ENCODE measurements at places on chromosomes 6 and 20.

- no peaks in the 10 kb centered on the region for H3K27me3 ChIP-seq
- no peaks in the 10 kb centered on the region for H3K36me3 ChIP-seq
- no peaks in the 10 kb centered on the region for H3K4me1 ChIP-seq
- no peak for DNase-seq
Observed at GRCh38 chr6:135195522-135195921, 14.4 kb downstream of the MYB start.

GRCh38 chr6:136059308-136059707 is 190.8 kb downstream of the MTFR2 start:
- DNase-seq = no peak
- no peaks in the 10 kb centered on the region for H3K27me3 ChIP-seq
- H3K27ac ChIP-seq = no peak overlapping the region
- no peak overlapping the region for H3K4me3 ChIP-seq

GRCh38 chr20:45293041-45294002 is 13.3 kb upstream of the RBPJL start:
- DNase-seq = peak; percentile 52
- peak overlapping the region; percentile 38 for H3K4me3 ChIP-seq
- H3K4me1 ChIP-seq = peaks cover 2% of the 10 kb centered on the region
- no peaks in the 10 kb centered on the region for H3K36me3 ChIP-seq
- no peak overlapping the region for H3K27ac ChIP-seq

GRCh38 chr20:31720486-31721407 is 1.9 kb downstream of the BCL2L1 start:
- peaks cover 36% of the 10 kb centered on the region for H3K4me1 ChIP-seq
- peak overlapping the region; percentile 99 for H3K27ac ChIP-seq
- peak overlapping the region; percentile 62 for H3K4me3 ChIP-seq
- no peak for DNase-seq

DNA sequence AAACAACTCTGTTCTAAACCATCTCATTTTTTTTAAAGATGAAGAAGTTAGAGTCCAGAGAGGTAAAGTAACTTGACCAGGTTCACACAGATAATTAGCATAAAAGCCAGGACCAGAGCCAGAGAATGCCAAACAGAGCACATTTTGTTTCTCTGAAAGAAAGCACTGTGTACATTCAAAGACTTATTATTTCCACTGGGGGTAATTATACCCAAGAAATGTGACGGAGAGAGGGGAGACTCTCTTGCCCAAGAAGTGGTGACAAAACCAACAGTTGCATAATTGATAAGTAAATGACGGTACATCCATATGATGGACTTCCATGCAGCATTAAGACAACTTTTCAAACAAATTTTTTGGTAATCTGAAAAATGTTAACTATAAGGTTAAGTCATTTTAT is 111.6 kb downstream of the RTN4IP1 start:
- no peak for DNase-seq
- H3K4me3 ChIP-seq = no peak overlapping the region
- no peaks in the 10 kb centered on the region for H3K27me3 ChIP-seq

DNA sequence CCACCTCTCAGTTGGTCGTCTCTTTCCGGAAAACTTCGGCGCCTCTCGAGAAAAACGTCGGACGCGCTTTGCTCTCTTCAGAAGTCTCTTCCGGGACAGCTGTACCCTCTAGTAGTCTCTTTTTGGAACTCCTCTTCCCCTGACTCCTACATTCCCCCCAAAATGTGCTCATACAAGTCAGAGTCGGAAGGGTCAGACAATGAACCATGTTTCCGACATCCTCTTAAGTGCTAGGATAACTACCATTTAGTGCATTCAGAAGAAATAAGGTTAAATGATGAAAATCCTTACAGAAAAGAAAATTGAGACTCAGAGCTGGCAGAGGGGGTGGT is 476 bp upstream of the TP53RK start:
- no peak for DNase-seq
- H3K36me3 ChIP-seq = peaks cover 2% of the 10 kb centered on the region
- H3K27me3 ChIP-seq = no peaks in the 10 kb centered on the region
- H3K4me3 ChIP-seq = peak overlapping the region; percentile 89
- H3K27ac ChIP-seq = peak overlapping the region; percentile 70
- H3K4me1 ChIP-seq = no peaks in the 10 kb centered on the region

- H3K27ac ChIP-seq = no peak overlapping the region
- H3K4me3 ChIP-seq = no peak overlapping the region
- H3K4me1 ChIP-seq = peaks cover 2% of the 10 kb centered on the region
- H3K27me3 ChIP-seq = no peaks in the 10 kb centered on the region
Observed at GRCh38 chr6:11412616-11413015, 124.9 kb upstream of the TMEM170B start.

- no peaks in the 10 kb centered on the region for H3K4me1 ChIP-seq
- H3K27ac ChIP-seq = no peak overlapping the region
- no peaks in the 10 kb centered on the region for H3K36me3 ChIP-seq
- no peaks in the 10 kb centered on the region for H3K27me3 ChIP-seq
- H3K4me3 ChIP-seq = no peak overlapping the region
- peak; percentile 42 for DNase-seq
Observed at GRCh38 chr6:125314009-125314581, 12.3 kb upstream of the HDDC2 start.

DNA sequence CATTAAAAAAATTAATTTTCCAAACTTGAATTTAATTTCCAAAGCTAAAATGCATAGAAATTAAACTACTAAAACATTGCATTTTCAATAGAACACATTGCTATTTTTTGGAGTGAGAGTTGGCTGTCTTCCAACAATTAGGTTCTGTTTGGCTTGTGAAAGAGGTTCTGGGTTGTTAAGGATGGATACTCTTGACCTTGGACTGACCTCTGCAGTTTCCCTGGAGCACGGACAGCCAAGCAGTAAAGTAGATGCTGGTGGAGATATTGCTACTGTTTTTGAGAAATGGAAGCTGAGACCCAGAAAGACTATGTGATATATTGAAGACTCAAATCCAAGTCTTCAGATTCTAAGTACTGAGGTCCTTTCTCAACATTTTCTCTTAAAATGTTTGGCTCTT is 95.9 kb upstream of the CHD6 start:
- H3K4me3 ChIP-seq = no peak overlapping the region
- no peak for DNase-seq
- H3K27ac ChIP-seq = no peak overlapping the region
- no peaks in the 10 kb centered on the region for H3K36me3 ChIP-seq
- no peaks in the 10 kb centered on the region for H3K27me3 ChIP-seq

DNA sequence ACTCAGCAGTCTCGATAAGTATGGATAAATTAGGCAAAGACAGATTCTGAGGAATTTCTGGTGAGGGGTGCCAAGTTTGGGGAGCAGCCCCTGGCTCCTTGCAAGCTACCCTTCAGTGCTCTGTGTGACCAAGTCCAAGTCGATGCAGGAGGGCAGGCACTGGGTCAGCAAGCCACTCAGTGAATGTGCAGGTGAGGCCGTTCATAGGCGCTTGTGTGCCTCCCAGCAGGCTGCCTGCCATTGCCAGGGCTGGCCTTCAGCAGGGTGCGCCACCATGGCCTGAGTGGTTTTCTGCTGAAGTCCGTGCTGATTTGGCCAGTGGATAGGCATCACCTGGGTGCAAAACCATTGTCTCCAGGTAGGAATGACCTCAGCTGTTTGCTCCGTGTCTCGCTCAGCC is 3.3 kb upstream of the GNRH2 start:
- DNase-seq = no peak
- H3K36me3 ChIP-seq = peaks cover 23% of the 10 kb centered on the region
- no peak overlapping the region for H3K4me3 ChIP-seq
- H3K27ac ChIP-seq = no peak overlapping the region

- no peaks in the 10 kb centered on the region for H3K27me3 ChIP-seq
- DNase-seq = peak; percentile 38
- H3K4me1 ChIP-seq = peaks cover 18% of the 10 kb centered on the region
- H3K27ac ChIP-seq = peak overlapping the region; percentile 50
- no peak overlapping the region for H3K4me3 ChIP-seq
Observed at GRCh38 chr6:139881728-139882211, 507.3 kb upstream of the CITED2 start.

DNA sequence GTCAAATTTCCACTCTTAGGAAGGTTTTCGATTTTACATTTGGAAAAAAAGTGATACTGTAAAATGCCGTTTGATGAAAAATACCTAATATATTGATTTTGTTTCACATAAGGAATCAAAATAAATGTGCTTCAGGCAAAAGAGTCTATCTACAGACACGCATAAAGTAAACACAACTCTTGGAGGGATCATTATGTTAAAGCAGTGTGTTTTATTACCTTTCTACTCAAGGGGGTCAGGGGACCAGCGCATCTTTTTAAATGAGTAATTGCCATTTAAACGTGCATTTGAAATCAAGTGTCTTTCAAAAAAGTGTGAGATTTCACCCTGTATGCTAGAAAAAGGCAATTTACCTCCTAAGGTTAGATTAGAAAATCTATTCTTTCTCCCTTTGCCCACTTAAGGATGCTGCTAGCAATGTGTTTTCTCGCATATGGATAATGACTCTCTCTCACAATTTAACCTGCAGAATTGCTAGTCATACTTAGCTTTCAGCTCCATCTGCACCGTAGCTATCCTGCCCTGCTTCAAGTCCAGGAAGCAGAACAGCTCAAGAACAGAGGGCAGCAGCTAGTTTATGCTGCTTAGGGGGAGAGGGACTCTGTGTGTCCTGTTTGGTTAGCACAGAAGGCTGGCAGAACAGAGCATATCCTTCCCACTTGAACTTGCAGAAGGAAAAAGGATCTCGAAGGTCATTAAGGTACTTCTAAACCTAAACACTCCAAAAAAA is 35.0 kb downstream of the NKAIN2 start:
- no peaks in the 10 kb centered on the region for H3K27me3 ChIP-seq
- H3K27ac ChIP-seq = no peak overlapping the region
- no peaks in the 10 kb centered on the region for H3K4me1 ChIP-seq
- DNase-seq = no peak
- H3K4me3 ChIP-seq = no peak overlapping the region

GRCh38 chr6:128005009-128005408 is 104.2 kb upstream of the THEMIS start:
- peak; percentile 16 for DNase-seq
- H3K4me1 ChIP-seq = no peaks in the 10 kb centered on the region
- no peak overlapping the region for H3K4me3 ChIP-seq
- no peaks in the 10 kb centered on the region for H3K27me3 ChIP-seq
- no peak overlapping the region for H3K27ac ChIP-seq

DNA sequence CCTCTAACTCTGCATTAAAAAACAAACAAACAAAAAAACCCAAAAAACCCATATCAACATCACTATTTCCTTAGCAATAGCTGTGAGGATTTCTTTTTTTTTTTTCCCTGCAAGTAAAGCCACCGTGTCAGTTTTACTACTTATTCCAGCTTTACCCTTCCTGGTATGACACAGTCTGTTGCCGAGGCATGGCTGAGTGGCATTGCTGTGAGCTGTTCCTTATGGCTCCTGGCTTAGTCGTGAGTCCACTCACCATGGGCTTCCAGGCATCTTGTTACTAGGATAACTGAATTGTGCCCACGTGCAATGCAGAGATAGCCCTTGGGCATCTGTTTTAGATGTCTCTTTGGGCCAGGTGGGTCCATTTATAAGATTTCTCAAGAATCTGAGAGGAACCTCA is 84.8 kb downstream of the LRRC1 start:
- no peaks in the 10 kb centered on the region for H3K27me3 ChIP-seq
- no peaks in the 10 kb centered on the region for H3K36me3 ChIP-seq
- no peak overlapping the region for H3K27ac ChIP-seq
- H3K4me3 ChIP-seq = no peak overlapping the region

Measured in fibroblast of lung (primary cell).